ENCODE measurements at places on chromosomes 3 and 15. TPM values are rescaled to one million over a fixed set of nuclear protein-coding genes. Genes with fewer than 3 reads are reported as not detected.

GRCh38 chr3:49955636-49956035 is 15.7 kb downstream of the RBM6 start:
- H3K36me3 ChIP-seq: peaks cover 4% of the 10 kb centered on the region
- no peak overlapping the region for H3K27ac ChIP-seq
- H3K4me1 ChIP-seq: peaks cover 25% of the 10 kb centered on the region
- no peaks in the 10 kb centered on the region for H3K27me3 ChIP-seq

GRCh38 chr15:78838489-78838888 is 27.2 kb upstream of the ADAMTS7 start:
- DNase-seq: no peak
- no peak overlapping the region for H3K27ac ChIP-seq
- no peaks in the 10 kb centered on the region for H3K4me1 ChIP-seq

DNA sequence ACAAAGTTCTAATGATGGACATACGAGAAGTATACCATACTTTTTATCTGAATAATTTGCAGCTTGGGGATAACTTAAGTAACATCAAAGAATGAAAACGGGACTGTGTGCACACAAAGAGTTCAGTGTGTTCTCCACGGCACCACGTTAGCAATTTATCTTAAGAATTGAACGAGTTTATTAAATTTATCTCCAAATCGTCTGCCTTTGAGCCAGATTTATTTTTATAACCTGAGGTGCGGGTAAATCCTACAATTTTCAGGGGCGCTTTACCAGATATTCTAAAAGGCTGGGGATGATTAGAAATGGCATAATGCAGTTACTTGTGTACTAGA is 3.5 kb downstream of the CHD2 start:
- peak overlapping the region; percentile 81 for H3K4me3 ChIP-seq
- no peaks in the 10 kb centered on the region for H3K27me3 ChIP-seq
- peaks cover 79% of the 10 kb centered on the region for H3K36me3 ChIP-seq
- no peak for DNase-seq
- peak overlapping the region; percentile 98 for H3K27ac ChIP-seq
- peaks cover 47% of the 10 kb centered on the region for H3K4me1 ChIP-seq

Gene GOLGA6L1
- not detected for total RNA-seq

Gene IL5RA
- 0.30 TPM for total RNA-seq

Gene GPR171
- total RNA-seq: 84.9 TPM

DNA sequence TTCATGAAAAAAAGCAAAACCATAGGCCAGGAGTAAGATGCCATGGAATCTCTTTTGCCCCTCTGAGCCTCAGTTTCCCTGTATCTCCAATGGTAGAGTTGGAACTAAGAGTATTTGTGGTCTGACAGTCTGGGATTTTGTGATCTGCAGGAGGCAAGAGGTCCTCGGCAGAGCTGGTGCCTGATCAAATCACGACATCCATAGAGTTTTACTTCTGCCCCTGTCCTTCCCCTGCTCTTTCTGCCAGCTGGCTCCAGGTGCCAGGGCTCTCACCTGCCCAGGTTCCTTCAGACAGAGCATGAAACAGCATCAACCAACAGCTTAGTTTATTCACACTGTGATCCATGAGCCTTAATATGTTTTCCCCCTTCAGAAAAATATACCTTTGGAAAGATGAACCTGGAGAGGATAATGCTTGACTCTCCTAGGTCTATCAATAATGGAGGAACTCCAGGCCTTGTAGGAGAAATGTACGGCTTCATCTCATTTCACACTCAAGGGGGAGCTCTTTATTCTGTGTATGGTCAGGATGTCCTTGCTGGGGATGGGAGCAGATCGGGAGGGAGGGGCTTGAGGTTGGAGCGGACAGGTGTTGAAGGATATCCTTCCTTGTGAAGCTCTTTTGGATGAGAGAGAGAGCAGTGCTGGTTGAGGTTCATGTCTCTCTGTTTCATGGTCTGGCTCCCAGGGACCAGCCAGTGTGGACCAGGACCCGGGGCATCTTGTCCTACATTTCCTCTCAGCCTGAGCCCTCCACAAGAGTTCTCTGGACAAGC is 309.9 kb downstream of the RPLP1 start:
- peaks cover 3% of the 10 kb centered on the region for H3K27me3 ChIP-seq
- peaks cover 4% of the 10 kb centered on the region for H3K36me3 ChIP-seq
- no peak for DNase-seq
- no peak overlapping the region for H3K4me3 ChIP-seq
- H3K4me1 ChIP-seq: peaks cover 63% of the 10 kb centered on the region
- H3K27ac ChIP-seq: peak overlapping the region; percentile 90

Gene TMEM158
- 0.09 TPM for total RNA-seq

Gene EIF4E3
- total RNA-seq: 28.7 TPM

- no peaks in the 10 kb centered on the region for H3K36me3 ChIP-seq
- no peaks in the 10 kb centered on the region for H3K27me3 ChIP-seq
- no peak overlapping the region for H3K27ac ChIP-seq
- no peak for DNase-seq
- H3K4me3 ChIP-seq: no peak overlapping the region
Observed at GRCh38 chr3:174156200-174156599, 702.9 kb upstream of the NAALADL2 start.

Gene PRSS50
- not detected for total RNA-seq

DNA sequence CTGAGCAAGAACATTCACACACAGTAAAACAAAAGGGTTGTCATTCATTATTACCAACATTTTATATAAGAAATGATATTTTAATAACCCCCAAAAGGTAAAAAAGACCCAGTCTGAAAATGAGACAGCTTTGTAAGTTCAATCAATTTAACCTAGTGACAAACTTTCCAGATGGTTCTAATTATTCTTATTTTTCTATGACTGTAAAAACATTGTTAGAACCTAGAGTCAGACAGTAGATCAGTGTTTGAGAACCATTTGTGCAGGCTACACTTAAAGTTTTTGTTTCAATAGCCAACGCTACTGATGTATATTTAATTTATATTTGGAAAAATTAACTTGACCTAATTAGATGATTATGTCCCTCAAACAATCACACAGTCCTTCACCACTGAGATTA is 708.4 kb upstream of the CBLB start:
- H3K4me1 ChIP-seq: no peaks in the 10 kb centered on the region
- no peaks in the 10 kb centered on the region for H3K27me3 ChIP-seq

- H3K27ac ChIP-seq: no peak overlapping the region
- peaks cover 5% of the 10 kb centered on the region for H3K4me1 ChIP-seq
- H3K36me3 ChIP-seq: no peaks in the 10 kb centered on the region
Observed at GRCh38 chr3:141846050-141846433, 30.4 kb upstream of the ATP1B3 start.

GRCh38 chr15:75186044-75186443 is 15.6 kb upstream of the C15orf39 start:
- DNase-seq: no peak
- no peak overlapping the region for H3K27ac ChIP-seq
- H3K4me3 ChIP-seq: no peak overlapping the region

- peaks cover 8% of the 10 kb centered on the region for H3K27me3 ChIP-seq
- no peak for DNase-seq
- H3K27ac ChIP-seq: no peak overlapping the region
- no peaks in the 10 kb centered on the region for H3K36me3 ChIP-seq
Observed at GRCh38 chr15:62896969-62897486, 145.5 kb upstream of the TPM1 start.

GRCh38 chr15:78374436-78375393 is 34.6 kb downstream of the CRABP1 start:
- H3K36me3 ChIP-seq: no peaks in the 10 kb centered on the region
- peaks cover 2% of the 10 kb centered on the region for H3K27me3 ChIP-seq
- peak; percentile 34 for DNase-seq

Gene TRAT1
- total RNA-seq: 22.5 TPM

- no peak overlapping the region for H3K4me3 ChIP-seq
- H3K36me3 ChIP-seq: no peaks in the 10 kb centered on the region
- no peaks in the 10 kb centered on the region for H3K27me3 ChIP-seq
Observed at GRCh38 chr3:82163907-82164520, 402.6 kb upstream of the GBE1 start.

GRCh38 chr3:44076221-44076829 is 165.4 kb upstream of the TOPAZ1 start:
- H3K4me3 ChIP-seq: no peak overlapping the region
- H3K4me1 ChIP-seq: no peaks in the 10 kb centered on the region
- H3K27me3 ChIP-seq: peaks cover 3% of the 10 kb centered on the region

DNA sequence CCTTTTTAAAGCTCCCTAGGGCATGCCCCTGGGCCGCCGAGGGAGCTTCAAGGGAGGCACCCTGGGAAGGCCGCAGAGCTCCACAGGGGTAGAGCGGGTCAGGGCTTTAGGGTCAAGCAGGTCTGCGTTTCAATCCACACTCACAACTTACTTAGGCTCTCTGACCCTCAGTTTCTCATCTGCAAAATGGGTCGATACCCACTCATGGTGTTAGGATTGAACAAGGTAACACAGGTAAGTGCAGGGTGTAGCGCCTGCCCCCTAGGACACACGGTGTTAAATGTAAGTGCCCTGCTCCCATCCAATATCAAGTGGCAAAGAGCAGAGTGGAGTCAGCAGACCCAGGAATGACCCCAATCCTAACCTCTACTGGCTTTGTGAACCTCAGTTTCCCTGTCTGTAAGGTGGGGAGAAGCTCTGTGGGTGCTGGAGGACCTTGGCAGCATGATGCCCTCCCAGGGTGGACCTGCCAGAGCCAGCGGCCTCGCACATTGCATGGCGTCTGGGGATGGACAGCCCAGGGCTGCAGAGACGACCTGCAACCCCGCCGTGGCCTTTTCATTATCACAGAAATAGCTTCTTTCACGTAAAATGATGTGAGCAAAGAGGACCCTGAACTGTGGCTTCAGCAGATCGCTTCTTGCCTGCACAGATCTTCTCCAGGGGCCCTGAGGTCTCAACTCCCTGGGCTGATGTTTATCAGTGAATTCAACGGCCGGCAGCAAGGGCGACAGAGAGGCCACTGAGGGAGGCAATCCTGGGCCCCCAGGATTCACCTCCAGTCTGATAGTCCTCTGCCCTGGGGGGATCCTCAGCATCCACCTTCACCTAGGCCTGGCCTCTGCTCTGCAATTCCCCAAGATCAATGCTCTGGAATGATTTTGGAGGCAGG is 138.5 kb downstream of the CHSY1 start:
- no peak overlapping the region for H3K4me3 ChIP-seq
- no peak overlapping the region for H3K27ac ChIP-seq
- no peaks in the 10 kb centered on the region for H3K27me3 ChIP-seq
- H3K36me3 ChIP-seq: no peaks in the 10 kb centered on the region
- no peak for DNase-seq

Gene GPR176
- total RNA-seq: 0.14 TPM

GRCh38 chr15:68817304-68818065 is 3.2 kb downstream of the ANP32A start:
- H3K4me1 ChIP-seq: peaks cover 40% of the 10 kb centered on the region
- H3K4me3 ChIP-seq: peak overlapping the region; percentile 96
- peak; percentile 84 for DNase-seq
- H3K27ac ChIP-seq: peak overlapping the region; percentile 99

DNA sequence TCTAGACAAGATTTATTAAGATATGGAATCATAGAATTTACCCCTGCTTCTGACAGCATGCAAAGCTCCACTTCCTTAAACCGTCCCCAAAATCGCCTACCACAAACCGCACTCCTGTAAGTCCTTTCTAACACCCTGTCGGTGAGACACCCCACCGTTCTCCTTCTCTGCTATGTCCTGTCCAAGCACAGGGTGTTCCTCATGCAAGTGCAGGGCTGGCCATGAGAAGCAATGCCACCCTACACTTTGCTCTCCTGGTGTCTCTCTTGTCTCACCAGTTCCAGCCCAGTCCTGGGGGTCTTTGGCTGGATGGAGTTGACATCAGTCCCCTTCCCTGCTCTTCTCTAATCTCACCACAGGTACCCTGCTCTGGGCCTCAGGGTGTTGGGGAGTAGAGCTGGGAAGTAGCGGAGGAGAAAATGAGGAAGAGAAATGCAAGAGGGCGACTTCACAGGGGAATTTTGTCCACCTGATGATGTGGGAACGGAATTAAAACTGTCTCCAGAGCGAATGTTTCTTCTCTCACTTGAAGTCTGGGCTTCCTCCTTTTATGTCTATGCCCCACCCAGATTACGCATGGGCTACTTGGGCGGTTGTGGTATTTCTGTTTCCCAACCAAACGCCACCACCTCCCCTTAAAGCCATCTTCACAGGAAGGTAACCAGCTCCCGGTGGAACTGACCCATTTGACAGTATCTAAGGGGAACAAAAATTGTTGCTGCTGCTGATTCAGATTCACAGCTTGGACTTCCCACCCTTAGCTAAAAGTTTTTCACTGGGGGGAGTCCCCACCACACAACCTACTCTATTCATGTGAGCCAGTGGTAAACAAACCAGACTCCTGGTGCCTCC is 49.9 kb downstream of the CASR start:
- no peak overlapping the region for H3K4me3 ChIP-seq
- no peaks in the 10 kb centered on the region for H3K36me3 ChIP-seq
- peak; percentile 34 for DNase-seq
- peaks cover 11% of the 10 kb centered on the region for H3K27me3 ChIP-seq
- H3K4me1 ChIP-seq: peaks cover 25% of the 10 kb centered on the region

- peak; percentile 91 for DNase-seq
- peak within 1 kb of the TSS; percentile 29 for H3K4me3 ChIP-seq
Observed at GRCh38 chr3:38039101-38039898, at the start of gene DLEC1. Gene DLEC1 (plus strand): TSS chr3:38039208. CDS start chr3:38039226, 18 bp downstream.
